ENCODE measurements at places on chromosomes 3 and 15. TPM values are rescaled to one million over a fixed set of nuclear protein-coding genes. Genes with fewer than 3 reads are reported as not detected.

PTPN23 gene
- total RNA-seq, result 26.2 TPM

TEX55 gene
- not detected for total RNA-seq

POLQ gene
- total RNA-seq, result 5.8 TPM

SLC7A14 gene
- total RNA-seq, result 0.25 TPM

CHAC1 gene
- total RNA-seq, result 5.5 TPM

KBTBD8 gene
- total RNA-seq, result 4.0 TPM

KCNH8 gene
- not detected for total RNA-seq

SLC38A3 gene
- total RNA-seq, result not detected

GOLGA8K gene
- total RNA-seq, result not detected

SPATA12 gene
- 0.13 TPM for total RNA-seq

AGBL1 gene
- total RNA-seq, result not detected

TGM4 gene
- 0.07 TPM for total RNA-seq

RTP3 gene
- not detected for total RNA-seq

CPEB1 gene
- total RNA-seq, result not detected

CHRD gene
- 0.07 TPM for total RNA-seq

CX3CR1 gene
- total RNA-seq, result not detected

CGNL1 gene
- total RNA-seq, result 2.5 TPM

CLCN2 gene
- 0.93 TPM for total RNA-seq

ALPK3 gene
- 30.7 TPM for total RNA-seq

APBA2 gene
- total RNA-seq, result 29.7 TPM

GOLGA8R gene
- not detected for total RNA-seq

TRIM42 gene
- not detected for total RNA-seq

CHRNA3 gene
- not detected for total RNA-seq

SCAANT1 gene
- not detected for total RNA-seq

FILIP1L gene
- total RNA-seq, result 39.2 TPM

NANOGP8 gene
- total RNA-seq, result 0.20 TPM

SNAP23 gene
- total RNA-seq, result 140 TPM

KLF13 gene
- total RNA-seq, result 33.5 TPM

ADAMTS7 gene
- 15.2 TPM for total RNA-seq

ITPKA gene
- total RNA-seq, result 0.44 TPM

CELF6 gene
- 0.13 TPM for total RNA-seq

STXBP5L gene
- not detected for total RNA-seq

HTD2 gene
- total RNA-seq, result 3.3 TPM

USP13 gene
- total RNA-seq, result 15.2 TPM

DNASE1L3 gene
- total RNA-seq, result 1.3 TPM

LRRC34 gene
- total RNA-seq, result 3.2 TPM

BBX gene
- 31.0 TPM for total RNA-seq

KIF7 gene
- total RNA-seq, result 5.0 TPM

SERPINI2 gene
- not detected for total RNA-seq

RHCG gene
- not detected for total RNA-seq

CSPG4 gene
- total RNA-seq, result under 0.01 TPM

TAGLN3 gene
- total RNA-seq, result not detected

SLC6A6 gene
- total RNA-seq, result 18.1 TPM

TRPM1 gene
- 0.60 TPM for total RNA-seq

FAM98B gene
- total RNA-seq, result 7.7 TPM

CCR4 gene
- total RNA-seq, result 2.3 TPM

MST1R gene
- 1.7 TPM for total RNA-seq

ST3GAL6 gene
- total RNA-seq, result 28.8 TPM

GOLGA8B gene
- total RNA-seq, result 8.1 TPM

All from mammary microvascular endothelial cell (primary cell).